ENCODE measurements at places on chromosomes 7 and 10.

DNA sequence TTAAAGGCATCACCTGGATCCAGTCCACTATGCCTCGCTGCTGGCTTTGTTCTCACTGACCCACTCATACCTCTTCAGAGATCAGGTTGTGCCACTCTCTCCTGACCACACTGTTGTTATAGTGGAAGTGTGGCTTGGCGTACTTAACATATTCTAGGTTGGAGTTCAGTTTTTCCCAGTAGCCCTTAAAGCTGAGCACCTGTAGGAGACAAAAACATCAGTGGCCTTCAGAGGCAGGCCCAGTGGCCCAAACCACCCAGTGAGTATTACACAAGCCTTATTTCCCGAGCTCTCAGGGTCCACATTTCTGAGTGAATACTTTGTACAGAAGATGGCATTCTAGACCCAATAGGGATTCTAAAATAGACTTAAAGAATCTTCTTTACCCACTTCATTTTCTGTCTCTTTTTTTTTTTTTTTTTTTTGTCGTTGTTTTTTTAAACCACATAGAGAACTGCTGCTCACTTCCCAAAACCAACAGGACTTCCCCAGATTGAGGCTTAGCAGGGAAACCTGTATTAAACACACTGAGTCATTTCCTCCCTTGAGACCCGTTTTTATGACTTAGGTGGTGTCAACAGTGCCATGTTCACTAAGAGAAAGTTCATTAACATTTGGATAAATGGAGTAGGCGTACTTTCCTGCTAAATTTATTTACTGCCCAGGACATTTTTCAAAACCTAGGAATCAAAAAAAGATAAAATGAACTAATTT, 85.8 kb downstream of the GSAP start:
- no peak for DNase-seq

DNA sequence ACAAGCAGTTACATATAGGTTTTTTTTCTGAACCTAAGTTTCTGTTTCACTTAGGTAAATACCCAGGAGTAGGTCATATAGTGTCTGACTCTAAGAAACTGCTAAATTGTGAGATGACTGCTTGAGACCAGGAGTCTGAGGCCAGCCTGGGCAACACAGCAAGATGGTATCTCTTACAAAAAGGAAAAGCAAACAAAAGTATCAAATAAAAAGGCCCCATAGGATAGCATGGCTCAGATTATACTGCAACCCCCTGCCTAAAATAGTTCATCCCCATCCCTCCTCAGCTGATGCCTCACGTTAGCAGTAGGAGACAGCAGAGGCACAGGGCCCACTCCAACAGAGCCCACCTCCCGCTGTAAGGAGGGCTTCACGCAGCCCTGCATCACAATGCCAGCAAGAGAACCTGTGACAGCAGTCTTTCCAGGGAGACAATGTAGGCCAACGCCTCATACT, 90.3 kb downstream of the SRPK2 start:
- DNase-seq = no peak

GRCh38 chr7:100053215-100053614, 3.6 kb downstream of the ZSCAN21 start:
- no peak for DNase-seq

DNA sequence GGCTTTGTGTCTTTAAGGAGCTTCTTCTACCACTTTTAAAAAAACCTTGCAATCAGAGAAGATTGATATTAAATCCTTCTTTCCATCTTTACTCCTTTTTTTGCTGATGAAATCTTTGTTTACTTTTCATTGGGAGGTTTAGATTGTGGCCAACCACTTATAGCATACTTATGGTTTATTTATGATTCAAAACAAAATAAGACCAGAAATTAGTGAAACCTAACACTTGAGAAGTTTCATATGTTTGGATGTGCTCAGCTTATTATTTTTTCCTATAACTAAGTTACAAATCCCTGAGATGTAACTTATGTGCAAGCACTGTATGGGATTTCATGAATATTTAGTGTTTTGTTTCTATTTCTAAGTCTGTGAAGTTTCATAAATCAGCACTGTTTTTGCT, 13.5 kb upstream of the PRPS1L1 start:
- no peak for DNase-seq

GRCh38 chr10:78783753-78784152, 285.0 kb upstream of the ZMIZ1 start:
- no peak for DNase-seq

DNA sequence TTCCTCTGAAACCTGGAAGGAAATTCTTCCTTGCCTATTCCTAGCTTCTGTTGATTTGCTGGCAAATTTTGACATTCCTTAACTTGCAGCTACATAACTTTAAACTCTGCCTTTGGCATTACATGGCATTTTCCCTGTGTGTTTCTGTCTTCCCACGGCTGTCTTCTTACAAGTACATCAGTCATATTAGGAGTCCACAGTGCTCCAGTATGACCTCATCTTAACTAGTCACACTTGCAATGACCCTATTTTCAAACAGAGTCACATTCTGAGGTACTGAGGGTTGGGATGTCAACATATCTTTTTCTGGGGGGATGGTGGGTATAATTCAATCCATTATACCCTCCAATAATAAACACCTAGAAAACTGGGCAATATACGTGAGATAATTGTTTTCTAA, 37.4 kb upstream of the EPHB6 start:
- no peak for DNase-seq

- no peak for DNase-seq
These were observed 40.5 kb upstream of the ZNF107 start for GRCh38 chr7:64625114-64626082.

DNA sequence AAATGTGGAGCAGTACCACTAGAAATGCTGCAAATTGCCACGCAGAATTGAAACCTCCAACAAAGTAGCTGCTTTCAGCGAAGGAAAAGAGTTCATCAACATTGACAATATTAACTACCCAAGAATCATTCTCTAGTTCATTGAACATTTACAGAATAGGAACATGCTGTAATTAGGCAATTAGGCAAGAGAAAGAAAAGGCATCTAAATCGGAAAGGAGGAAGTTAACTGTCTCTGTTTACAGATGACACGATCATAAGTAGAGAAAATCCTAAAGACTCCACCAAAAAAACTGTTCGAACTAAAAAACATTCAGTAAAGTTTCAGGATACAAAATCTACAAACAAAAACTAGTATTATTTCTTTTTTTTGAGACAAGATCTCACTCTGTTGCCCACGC, 8.9 kb upstream of the PKD1L1 start:
- DNase-seq = no peak

- DNase-seq = no peak
These were observed 38.4 kb upstream of the GDF10 start for GRCh38 chr10:47261556-47261955.

DNA sequence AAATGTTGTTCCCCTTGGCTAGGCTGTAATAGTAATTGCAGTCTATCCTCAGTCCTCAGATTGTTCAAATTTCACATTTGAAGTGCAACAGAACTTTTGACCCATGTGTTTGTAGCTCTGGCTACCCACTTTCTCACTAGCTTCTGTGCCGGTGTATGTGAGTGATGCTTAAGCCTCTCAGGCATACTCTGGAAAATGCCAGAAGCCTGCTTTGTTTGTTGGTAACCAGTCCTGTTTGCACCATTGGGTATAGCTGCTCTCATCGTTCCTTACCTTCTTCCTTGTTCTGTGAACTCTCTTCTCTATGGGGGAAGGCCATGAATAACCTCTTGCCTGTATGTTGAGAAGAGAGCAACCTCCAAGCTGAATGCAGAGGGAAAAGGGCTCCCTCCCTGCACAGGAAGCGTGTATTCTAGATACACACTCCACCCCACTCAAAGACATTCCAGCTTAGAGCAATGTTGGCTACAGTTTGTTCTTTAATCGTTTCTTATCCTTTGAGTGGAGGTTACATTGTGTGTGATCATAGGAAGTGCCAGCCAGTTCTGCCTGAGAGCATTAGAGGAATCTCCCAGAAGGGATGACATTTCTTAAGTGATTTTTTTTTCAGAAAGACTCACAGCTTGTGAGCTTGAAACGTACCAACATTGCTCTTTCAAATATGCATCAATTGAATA, 40.5 kb downstream of the C1QL3 start:
- no peak for DNase-seq

DNA sequence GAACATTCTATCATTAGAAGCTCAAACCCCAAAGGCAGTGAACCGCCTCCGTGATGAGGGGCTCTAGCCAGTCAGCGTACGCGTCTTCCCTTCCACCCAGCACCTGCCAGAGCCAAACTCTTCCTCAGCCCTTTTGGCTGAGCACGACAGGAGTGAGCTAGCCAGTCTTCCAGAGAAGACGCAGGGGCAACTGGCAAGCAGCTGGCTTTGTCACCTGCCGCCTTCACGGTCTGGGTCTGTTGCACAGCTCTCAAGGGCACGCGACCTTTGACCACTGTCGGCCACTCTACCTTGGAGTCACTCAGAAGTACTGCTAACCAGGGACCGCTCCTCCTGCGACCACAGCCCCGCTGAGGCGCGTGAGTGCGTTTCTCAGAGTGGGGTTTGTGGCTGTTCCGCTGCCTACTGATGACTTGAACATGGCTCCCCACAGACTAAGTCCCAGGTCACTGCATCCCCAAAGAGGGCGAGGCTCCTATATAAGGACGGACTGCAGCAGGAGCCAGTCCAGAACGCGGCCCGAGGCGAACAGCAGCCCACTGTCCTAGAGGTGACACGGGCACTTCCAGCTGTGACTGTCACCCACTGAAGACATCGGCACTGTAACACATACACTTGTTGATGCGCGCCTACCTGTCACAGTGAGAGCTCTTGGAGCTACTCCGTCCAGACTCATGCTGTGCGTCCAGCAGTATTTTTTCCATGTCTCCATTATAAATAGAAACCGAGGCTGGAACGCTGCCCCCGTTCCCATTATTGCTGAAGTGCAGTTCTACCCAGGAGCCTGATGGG, 8.4 kb downstream of the BNIP3 start:
- DNase-seq = no peak

DNA sequence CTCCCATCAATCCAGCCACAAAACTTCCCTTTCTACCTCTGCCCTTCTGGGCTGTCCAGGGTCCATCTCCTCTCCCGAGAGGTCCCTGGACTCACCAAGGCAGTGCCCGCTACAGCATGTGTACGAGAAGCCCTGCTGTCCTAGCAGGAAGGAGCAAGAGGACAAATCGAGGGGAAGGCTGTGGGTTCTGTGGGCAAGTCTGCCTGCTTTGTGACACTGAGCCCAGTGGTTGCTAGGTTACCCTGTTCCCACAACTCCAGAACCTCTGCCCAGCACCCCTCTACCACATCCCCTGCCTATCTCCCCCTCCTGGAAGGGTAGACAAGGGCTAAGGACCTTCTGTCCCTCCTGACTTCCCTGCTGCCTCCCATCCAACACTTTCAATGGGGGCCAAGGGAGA, at the start of gene TBATA:
Gene TBATA (minus strand): TSS at position 188 of the 400 bp plus-strand sequence. CDS start 1,998 bp downstream, outside the sequence.
- DNase-seq = no peak

GRCh38 chr10:49397036-49397999, 1.4 kb upstream of the DRGX start:
- no peak for DNase-seq

DNA sequence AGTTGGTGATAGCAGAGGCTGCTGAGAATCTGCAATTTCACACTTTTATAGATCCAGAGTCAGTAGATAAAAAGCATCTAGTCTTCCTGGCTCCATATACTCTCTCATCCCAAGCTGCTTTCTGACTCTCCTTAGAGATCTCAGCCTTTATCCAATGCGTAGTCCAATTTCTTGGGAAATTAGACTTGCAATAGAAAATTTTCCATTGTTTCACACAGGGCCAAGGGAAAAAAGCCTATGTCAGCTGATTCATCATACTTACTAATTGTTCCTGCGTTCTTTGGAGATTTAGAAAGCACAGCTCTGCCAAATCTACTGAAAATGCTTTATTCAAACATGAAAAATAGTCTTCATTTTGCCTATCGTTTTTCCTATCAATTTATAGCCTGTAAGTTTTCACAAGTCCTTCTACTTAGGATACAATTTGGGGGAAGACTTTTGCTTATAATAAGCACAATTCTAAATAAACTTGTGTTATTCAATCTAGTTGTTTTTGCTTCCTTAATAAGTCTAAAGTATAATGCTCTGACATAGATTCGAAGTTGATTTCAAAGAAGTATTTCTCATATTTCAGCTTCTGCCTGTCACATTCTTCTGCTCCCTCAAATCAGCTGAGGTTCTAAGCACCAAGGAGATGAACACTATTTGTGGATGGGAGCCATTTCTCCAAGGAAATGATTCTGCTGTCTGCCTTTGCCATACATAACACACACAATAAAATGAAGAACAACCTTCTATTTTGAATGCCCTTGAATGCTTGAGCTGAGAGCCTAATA, 165.4 kb downstream of the ADAM12 start:
- DNase-seq = no peak

DNA sequence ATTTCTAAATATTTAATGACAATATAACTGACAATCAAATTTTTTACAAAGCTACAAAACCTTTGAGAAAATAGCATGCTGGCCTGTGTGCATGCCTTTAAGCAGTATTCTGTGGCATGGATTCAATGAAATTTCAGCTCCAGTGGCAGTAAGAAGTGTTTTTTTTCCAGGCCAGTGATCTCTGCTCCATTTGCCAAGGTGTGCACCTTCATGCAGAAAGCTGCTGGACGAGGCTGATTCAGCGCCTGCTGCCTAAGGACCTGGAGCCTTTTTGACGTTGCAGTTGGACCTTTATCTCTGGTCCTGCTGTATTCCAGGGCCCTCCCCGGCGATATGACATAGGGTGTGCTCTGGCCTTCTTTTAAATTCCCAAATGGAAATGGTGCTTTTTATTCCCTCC, 26.6 kb downstream of the VWC2 start:
- no peak for DNase-seq

GRCh38 chr7:9657257-9657656, 1223.8 kb downstream of the NXPH1 start:
- no peak for DNase-seq

DNA sequence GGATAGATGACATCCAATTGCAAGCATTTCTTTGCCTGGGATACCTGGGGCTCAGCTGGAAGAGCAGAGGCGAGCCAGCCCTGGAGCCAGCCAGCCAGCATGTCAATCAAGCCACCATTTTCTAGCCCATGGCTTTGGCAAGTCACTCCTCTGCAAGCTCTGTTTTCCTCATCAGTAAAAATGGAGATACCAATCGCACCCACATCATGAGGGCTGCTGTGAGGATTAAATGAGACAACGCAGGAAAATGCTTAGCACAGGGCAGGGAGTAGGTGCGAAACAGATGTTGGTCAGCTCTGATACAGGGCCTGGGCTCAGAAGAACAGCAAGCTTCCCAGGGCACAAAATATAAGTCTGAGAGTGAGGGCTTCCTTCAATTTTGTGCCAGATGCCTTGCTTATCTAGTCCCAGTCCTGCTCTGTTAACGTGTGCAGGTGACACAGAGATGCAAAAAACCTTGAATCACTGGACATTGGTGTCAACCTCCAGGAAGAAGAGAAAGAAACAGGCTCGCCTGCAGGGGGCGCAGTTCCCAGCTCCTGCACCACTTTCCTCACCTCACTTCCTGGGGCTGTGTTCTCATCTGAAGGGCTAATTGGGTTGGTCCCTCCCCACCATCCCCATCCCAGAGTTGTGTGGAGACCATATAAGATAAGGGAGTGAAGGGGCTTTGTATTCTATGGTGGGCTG, 72.8 kb upstream of the CACUL1 start:
- no peak for DNase-seq
